ENCODE measurements at places on chromosomes 2 and 18. TPM values are rescaled to one million over a fixed set of nuclear protein-coding genes. Genes with fewer than 3 reads are reported as not detected.

The MAP3K19 gene
- total RNA-seq: not detected

The NMUR1 gene
- total RNA-seq: 0.94 TPM

The IL18RAP gene
- total RNA-seq: 2.0 TPM

The PXDN gene
- total RNA-seq: 42.3 TPM

The SPP2 gene
- total RNA-seq: not detected
